ENCODE measurements at places on chromosomes 16 and 17.

DNA sequence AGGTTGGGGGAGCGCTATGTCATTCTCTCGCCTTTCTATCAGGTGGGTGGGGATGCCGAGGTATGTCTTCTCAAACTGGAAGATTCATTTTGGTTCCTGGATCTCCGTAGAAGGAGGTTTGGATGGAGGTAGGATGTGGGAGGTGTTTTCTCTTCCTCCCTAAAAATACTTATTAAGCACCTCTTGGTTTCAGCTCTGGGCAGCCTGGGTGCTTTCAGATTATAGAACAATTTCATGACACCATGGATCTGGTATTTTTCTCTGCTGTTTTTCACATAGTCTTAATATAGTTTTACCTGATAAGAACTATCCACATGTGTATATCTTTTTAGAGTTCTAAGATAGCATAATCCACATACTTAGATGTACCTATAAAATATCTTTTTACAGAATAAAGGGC, 92.9 kb downstream of the YPEL2 start:
- no peak for DNase-seq

GRCh38 chr17:5619088-5619740, 34.9 kb upstream of the NLRP1 start:
- DNase-seq = no peak

- DNase-seq = no peak
These were observed 524.8 kb downstream of the KCNJ18 start for GRCh38 chr17:22217135-22217534.

GRCh38 chr16:3946604-3947180, 66.2 kb upstream of the CREBBP start:
- DNase-seq = no peak

DNA sequence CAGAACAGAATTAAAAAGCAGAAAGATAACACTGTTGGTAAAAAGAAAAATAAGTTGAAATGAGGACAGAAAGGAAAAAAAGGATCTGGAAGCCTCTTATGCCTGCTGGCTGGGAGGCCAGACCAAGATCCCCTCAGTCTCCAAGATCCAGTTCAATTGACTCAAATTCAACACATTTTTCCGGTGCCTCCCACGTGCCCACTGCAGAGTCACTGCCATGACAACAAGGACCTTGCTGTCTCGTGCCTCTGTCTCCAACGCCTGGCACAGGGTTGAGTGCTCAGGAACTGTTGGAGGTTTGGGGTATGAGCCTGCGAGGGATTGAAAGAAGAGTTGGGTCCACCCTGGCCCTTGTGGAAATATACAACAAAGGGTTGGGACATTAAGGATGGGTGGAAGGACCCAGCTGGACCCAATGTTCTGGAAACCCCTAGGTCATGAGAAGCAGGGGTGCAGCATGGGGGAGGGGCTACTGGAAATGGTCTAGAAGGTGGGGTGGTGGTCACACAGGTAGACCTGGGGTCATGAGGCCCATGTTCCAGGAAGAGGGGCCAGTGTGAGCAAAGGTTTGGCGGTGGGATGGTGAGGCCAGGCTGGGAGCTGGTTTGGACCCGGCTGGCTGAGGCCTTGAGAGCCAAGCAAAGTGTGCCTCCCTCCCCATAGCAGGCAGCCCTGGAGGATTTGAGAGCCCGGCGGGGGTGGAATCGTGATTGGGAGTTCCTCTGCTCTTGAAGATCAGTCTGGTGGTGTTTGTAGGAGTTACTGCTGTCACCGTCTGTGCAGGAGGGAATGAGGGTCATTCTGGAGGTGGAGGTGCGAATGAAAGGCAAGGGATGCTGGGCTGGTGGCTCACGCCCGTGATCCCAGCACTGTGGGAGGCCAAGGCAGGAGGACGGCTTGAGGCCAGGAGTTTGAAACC, 1.3 kb downstream of the IL34 start:
- no peak for DNase-seq

DNA sequence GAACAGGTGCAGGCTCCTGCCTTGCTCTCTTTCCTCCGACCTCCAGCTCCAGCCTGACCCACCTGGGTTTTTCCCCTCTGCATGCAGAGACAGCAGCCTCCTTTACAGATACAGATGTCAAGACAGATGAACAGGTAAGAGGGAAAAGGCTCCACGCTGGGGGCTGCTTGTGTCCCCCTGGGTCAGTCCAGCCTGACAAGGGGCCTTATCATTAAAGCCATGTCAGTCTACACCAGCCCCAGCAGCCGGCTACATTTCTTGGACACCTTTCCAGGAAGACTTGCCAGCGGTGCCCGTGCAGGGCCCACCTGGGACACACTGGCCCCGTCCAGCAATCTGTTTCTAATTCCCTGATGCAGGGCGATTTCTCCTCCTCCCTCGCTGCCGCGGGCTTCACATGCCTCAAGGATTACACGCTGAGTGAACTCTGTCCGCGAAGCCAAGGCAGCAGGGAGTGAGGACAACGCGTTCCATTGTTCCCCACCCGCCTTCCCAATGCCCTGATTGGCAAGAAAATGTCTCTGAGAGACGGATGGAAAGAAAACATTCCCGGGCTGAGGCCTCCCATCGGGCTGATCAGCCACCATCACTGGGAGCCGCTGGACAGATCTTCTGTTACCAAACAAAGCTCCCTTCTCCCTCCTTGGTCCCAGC, 184.7 kb downstream of the C16orf95 start:
- DNase-seq = no peak

- no peak for DNase-seq
These were observed 17.1 kb downstream of the C16orf74 start for GRCh38 chr16:85733839-85734170.

DNA sequence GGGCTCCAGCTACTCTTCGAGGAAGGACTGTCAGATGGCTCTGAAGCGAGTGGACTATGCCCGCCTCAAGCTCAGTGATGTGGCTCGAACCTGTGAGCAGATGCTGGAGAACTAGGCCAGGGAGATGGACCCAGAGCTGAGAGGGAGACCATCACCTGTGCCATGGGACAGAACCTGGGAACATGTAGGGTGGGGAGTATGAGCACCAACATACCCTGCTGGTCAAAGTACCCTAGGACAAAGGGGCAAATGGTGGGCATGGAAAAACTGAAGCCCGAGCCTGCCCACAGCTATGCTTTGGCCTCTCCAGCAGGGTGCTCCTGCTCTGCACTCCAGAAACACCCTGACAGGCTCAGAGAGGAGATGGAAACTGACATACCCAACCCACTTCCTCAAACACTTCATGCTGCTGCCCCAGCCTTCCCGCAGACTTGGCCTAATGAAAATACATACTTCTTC, 1.9 kb downstream of the MED11 start:
- peak; percentile 83 for DNase-seq

- DNase-seq = no peak
These were observed 49.1 kb downstream of the ZNF778 start for GRCh38 chr16:89266521-89267134.

DNA sequence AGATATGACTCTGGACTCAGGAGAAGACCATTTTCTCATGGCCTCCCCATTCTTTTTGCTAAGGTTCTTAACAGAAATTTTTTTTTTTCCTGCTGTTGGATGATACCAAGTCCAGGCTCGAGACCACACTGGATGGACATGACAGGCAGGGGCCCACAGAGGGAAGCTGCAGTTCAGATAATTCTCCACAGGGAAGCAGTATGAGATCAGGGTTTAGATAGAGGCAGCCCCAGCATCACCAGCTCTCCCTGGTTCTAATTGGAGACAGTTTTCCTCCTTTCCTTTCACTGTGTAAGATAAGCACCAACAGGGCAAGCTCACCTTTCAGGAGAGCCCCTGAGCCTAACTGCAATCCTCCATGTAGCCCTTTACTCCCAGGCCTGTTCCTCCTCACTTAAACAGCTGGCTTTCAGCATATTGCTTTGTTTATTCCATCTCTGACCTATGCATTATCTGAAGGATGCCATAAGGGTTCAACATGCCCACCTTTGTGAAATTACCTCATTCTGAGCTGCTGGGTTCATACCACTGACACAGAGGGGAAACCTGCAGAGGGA, 108.1 kb downstream of the SNX11 start:
- no peak for DNase-seq

DNA sequence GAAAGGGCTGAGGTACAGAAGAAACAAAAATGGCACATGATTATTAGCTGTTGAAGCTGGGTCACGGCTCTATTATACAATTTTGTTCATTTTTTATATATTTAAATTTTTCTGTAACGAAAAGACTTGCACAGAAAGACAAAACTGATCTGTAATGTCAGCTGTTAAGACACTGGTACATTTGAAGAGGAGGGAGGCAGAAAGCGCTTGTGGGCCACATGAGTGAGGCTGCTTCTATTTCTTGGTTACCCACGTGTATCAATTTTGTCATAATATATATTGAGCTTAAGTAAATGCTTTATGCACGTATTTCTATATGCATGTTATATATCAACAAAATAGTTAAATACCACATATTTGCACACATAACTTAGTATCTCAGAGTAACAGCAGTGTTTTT, 151.8 kb upstream of the KCNJ18 start:
- no peak for DNase-seq

DNA sequence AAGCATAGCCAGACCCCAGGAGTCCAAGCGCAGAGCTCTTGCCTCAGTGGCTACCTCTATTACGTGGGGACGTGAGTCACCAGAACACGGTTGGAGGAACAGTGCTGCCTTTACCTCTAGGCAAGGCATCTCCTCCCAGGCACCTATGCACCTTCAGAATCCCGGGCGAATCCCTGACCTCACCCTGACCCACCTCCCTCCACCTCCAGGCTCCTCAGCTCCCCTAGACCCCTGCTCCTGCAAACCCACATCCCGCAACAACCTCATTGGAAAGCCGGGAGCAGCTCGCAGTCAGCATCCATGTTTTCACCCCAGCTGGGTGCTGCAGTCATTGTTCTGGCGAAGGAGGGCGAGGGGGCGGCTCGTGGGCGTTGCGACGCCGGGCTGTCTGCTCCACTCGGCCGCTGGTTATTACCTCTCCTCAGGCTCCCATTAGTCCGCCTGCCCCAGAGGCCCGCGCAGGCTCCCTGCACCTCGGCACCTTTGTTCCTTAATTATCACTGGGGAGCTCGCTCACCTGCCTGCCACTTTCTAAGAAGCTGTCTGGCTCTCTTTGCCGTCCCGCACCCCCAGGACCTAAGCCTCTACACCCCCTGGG, 24.6 kb upstream of the DLX4 start:
- no peak for DNase-seq

- no peak for DNase-seq
These were observed 25.4 kb downstream of the ZFP90 start for GRCh38 chr16:68564382-68564985.

DNA sequence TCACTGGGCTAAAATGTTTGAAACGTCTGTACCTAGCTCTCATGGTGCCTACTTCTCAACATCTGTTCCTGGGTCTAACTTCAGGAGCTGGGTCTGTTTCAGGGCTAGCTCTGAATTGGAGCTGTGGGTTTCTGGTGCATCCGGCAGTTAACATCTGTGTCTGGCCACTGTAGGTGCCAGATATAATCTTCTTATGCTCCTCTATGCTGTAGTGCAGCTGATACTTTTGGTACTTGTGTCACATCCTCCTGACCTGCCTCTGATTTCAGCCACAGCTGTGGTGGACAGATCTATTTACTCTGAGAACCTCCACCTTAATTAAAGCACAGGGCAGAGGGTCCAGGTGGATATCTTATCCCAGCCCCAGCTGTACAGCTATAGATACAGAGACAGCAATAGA, 496.5 kb upstream of the CDH11 start:
- DNase-seq = no peak

DNA sequence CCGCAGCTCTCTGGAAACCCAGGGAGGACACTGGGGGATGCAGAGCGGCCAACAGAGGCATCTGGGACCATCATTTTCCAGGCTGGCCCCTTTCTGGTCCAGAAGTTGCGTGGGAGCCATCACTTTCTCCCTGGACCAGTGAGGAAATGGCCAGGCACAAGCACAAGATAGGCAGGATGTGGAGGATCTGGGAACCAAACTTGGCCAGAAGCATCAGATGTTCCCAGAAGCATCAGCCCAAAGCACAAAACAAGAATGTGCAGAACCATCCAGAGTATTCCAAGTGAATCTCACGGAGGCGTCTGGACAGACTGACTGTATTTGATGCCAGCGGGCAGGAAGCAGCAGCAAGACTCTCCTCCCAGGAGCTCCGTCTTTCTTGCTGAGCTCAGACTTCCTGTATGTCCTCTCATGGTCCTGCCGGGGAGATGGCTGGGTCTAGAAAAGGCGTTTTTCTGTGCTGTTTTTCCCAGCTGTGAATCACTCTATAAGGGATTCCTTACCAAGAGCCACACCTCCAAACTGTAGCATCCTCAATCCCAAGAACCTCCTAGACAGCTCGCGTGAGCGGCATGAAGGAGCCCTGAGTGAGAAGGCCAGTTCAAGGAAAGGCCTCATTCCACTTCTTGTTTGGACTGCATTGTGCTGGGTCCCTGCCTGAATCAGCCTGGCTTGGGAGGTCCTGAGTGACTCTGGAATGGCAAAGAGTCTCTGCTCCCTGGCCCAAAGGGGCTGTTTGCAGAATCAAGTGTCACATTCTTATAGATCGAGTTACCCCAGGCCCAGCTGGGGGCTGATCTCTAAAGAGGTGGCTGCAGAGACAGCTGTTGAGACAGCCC, 49.5 kb upstream of the MTSS2 start:
- DNase-seq = no peak

GRCh38 chr17:78669975-78670518, 92.9 kb upstream of the DNAH17 start:
- DNase-seq = no peak

GRCh38 chr17:44927696-44928095, 12.4 kb upstream of the GFAP start:
- no peak for DNase-seq

DNA sequence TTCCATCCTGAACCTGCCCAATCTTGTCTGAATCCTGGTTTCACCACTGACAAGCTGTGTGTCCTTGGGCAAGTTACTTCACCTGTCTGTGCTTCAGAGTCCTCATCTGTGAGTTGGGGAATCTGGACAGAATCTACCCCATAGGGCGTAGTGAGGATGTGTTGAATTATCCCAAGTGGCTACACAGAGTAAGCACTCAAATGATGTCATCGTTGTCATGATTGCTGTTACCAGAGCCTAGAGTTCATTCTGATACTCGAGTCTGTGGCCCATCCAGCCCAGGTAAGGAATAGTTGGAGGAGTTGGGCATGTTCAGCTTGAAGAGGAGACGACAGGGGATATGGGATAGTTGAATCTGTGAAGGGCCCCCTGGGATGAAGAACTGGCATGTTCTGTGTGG, 45.9 kb downstream of the MAPT start:
- no peak for DNase-seq

- DNase-seq = no peak
These were observed 133.6 kb downstream of the SNX11 start for GRCh38 chr17:48241131-48241591.

GRCh38 chr17:14621826-14622614, 321.1 kb downstream of the HS3ST3B1 start:
- no peak for DNase-seq

- DNase-seq = no peak
These were observed 167.1 kb downstream of the CCDC182 start for GRCh38 chr17:57577751-57578607.

Data from naive B cell (primary cell).